Breast epithelium (tissue), 4 donors: ENCODE measurements at places on chromosomes 4 and X. TPM values are rescaled to one million over a fixed set of nuclear protein-coding genes. Genes with fewer than 3 reads are reported as not detected.

The HTN1 gene
- not detected for total RNA-seq

The BEX4 gene
- total RNA-seq = 21.9 TPM

The GAGE12H gene
- total RNA-seq = not detected

The RNF150 gene
- 14.8 TPM for total RNA-seq

The GPR34 gene
- 56.3 TPM for total RNA-seq

The VCX2 gene
- not detected for total RNA-seq

GRCh38 chrX:46587158-46587557 is 13.6 kb downstream of the CHST7 start:
- DNase-seq = no peak

DNA sequence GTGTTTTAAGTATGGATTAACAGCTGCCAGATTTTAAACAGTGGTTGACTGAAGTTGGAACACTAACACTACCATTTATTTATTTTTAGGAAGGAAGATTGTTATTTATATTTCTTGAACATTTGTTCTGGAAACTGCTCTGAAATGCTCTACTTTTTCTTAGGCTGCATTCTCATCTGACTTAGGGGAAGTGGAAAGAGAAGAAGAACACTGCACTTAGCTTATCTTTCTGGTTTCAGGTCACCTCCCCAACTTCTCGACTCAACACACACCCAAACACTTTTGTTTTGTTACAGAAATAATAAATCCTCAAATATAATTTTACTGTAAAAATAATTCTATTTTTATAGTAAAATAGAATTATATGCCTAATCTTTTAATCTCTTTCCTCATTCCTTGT is 18.6 kb downstream of the BLTP1 start:
- no peak for DNase-seq

DNA sequence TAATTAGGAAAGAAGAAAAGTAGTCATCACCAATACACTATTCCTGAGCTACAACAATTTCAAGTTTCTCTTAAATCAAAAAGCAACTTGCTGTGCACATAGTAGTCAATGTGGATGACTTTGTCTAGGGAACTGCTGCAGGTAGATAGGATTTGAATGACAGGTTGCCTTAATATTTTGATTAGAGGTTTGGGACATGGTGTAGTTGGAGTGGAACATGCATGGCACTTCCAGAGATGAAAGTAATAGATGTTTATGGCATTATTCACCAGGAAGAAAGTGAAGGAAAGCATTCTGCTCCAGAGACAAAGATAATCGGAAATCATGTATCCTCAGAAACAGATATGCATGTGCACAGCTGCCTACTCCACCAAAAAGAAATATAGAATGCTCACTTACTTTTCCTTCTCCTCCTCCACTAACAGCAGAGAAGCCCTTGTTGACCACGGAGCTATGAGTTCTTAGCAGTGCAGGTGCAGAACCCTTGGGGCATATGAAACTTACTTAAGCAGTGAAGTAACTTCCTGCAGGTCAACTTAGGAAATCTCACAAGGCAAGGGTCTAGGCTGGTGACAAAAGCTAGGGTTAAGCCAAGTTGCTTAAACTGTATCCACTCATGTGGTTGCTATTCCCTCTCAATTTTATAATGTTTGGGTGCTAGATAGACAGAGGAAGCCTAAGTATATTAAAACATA is 390.8 kb downstream of the HNRNPD start:
- DNase-seq = no peak

DNA sequence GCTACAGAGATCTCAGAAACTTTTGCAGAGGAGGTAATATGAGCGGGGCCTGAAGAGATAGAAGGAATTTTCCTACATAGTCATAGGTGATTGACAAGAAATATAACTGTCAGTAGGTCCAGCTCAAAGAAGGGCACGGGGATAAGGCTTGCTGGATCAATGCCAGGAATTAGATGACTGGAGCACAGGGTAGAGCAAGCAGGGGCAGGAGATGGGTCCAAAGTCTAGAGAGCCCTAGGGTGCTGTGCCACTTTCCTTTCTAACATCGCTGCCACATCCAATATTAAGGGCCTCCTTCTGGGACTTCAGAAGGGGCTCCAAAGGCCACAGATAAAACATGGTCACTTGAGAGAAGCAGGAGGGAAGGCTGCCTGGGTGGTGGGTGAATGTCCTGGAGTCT is 402.2 kb downstream of the MID1IP1 start:
- no peak for DNase-seq

DNA sequence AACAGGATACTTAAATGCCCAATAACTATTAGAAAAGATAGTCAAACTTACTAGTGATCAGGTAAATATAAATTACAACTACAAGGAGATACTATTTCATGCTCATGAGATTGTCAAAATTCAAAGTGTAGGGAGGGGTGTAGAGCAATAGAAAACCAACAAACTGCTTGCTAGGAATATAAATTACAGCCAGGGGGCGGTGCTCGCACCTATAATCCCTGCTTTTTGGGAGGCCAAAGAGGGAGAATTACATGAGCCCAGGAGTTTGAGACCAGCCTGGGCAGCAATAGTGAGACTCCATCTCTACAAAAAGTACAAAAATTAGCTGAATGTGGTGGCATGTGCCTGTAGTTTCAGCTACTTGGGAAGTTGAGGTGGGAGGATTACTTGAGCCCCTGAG is 556.5 kb upstream of the NR3C2 start:
- DNase-seq = no peak

GRCh38 chrX:14354521-14354920 is 174.8 kb upstream of the GLRA2 start:
- no peak for DNase-seq

DNA sequence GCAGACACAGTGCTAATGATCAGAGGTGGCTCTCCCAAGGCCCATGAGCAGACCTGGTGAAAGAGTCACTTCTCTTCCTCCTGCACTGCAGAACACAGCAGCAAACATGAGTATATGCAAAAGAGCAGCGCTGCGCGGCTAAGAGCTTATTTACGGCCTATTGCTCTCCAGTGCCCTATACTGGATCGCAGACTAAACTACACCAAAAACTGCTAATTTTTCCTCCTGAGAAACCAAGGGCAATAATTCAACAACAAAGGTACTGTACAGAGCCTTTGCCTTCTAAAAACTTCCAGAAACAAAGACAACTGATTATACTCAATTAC is 702.5 kb downstream of the ARAP2 start:
- DNase-seq = no peak

DNA sequence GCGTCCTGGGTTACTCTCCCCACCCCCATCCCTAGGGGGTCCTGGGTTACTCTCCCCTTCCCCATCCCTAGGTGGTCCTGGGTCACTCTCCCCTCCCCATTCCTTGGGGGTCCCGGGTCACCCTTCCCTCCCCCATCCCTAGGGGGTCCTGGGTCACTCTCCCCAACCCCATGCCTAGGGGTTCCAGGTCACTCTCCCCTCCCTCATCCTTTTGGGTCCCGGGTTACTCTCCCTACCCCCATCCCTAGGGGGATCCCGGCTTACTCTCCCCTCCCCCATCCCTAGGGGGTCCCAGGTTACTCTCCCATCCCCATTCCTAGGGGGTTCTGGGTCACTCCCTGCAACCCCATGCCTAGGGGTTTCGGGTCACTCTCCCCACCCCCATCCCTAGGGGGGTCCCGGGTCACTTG is 1.5 kb downstream of the ASMTL start:
- DNase-seq = no peak

- DNase-seq = no peak
Observed at GRCh38 chrX:40090961-40091360, 6.8 kb downstream of the BCOR start.

- DNase-seq = no peak
Observed at GRCh38 chr4:103948244-103949018, 228.6 kb upstream of the TACR3 start.

- DNase-seq = no peak
Observed at GRCh38 chr4:93384241-93384640, 444.3 kb upstream of the ATOH1 start.

DNA sequence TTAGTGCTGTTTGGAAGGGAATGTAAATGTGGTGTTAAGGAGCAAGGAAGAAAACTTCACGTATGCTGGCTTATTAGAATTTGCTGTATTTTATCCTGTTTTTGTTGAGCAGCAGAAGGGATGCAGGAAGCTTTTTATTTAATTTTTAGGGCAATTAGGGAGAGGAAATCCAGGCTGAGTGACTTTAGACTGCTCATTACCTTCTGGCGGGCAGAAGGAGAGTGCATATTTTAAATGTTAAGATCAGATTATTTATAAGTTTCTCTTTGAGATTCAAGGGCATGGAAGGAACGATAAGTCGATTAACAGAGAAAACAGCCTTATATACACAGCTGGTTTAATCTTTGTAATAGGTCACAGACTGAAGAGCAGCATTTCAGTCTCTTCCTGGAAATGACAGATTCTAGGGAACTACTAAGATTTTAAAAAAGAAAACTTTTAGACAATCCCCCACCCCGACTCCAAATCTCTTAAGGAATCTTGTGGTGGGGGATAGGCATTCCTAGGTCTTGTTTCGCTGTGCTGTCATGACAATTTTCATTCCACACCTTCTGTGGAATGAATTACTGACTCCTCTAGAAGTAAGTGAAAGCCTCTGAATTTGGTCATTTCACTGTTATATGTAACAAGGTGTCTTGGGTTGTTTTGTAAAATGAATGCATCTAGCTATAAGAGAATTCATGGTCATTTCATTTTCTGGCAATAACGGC is 402.5 kb downstream of the RAPGEF2 start:
- no peak for DNase-seq

GRCh38 chrX:132954323-132954722 is 4.1 kb downstream of the HS6ST2 start:
- no peak for DNase-seq

- DNase-seq = no peak
Observed at GRCh38 chr4:8195431-8195830, 3.7 kb upstream of the SH3TC1 start.

DNA sequence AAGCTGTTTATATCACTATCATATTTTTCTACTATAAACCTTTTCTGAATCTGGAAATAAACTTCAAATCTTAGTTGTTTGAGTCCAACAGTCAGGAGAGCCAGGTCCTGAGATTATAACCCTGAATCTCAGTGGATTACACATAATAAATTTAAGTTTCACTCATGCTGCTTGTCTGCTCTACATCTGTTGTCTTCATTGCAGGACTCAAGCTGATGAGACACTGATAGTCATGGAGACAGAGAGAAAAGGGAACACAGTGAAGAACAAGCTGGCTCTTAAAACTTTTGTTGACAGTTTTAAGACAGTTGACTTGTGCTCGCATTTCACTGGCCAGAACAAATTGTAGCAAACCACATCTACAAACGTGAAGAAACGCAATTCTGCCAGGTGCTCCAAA is 327.0 kb upstream of the CTSO start:
- no peak for DNase-seq

DNA sequence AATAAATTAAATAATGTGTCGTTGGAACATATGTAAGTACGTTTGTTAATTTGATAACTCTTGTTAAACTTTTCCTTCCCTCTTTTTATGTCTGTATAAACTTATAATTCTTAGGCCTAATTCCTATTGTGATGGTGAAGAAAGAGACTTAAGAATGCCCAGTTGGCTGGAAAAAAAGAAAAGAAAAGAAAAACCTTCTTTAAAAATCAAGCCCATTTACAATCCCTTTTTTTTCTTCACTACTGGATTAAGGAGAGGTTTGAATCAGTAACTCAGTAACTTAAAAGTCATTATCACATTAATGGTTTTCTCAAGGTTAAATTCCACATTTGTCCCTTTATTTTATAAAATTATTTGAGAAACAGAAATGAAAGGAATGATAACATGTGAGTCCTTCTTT is 253.3 kb upstream of the MAGEB2 start:
- no peak for DNase-seq

DNA sequence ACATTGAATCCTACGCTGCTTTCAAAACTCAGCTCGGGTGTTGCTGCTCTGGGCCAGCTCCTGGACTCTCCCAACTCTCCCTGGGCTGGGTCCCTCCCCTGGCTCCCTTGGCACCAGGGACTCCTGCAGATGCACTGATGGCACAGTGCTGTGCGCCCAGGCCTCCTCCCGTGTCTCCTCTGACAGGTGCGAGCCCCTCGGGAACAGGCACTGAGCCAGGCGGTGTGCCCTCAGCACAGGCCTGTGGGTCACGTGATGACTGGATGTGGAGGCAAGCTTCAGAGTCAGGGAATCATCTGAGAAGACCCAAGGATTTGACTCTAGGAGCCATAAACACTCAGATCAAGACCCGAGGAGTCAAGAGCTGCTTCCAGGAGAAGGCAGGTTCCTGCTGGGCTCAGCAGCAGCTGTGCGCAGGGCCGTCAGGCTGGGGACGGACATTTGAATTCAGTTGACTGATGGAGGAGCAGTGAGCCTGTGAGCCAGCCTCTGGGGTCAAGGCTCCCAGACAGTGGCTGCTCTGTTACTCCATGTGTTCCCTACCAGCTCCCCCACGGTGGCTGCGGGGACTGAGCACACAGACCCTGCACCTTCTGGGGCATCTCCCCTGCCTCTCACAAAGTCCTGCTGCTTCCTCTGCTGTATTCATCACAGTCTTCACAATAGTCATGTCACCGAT is 33.0 kb downstream of the NAT8L start:
- DNase-seq = no peak

GRCh38 chrX:70436343-70436742 is 8.3 kb upstream of the DLG3 start:
- DNase-seq = no peak

DNA sequence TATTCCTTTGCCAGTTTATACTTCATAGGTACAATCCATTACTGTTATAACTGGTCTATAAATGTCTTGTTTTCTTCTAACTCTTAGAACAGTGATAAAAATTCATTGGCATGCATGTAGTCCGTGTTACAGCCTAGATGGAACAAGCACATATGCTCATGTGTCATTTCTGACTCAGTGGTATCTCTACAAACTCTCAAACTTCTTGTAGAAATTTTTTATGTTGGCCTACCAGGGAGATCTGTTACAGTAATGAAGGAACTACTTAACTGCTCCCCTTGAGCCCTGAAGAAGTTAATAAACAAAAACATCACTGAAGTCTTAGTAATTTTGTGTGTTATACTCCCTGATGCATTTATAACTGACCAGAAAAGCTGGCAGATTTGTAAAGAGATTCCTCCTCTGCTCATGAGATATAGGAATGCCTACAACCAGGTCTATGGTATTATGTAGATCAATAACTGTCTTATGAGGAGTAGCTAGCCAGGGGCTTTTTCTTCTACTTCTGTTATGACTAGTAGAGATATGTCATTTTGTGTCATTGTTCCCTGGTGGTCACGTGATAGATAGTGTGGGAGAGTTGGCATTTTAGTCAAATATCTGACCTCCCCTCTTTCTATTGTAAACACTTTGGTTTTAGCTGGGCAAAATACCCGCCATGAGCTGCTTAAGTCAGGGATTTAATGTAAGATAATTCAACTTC is 53.7 kb upstream of the FAAH2 start:
- DNase-seq = no peak

DNA sequence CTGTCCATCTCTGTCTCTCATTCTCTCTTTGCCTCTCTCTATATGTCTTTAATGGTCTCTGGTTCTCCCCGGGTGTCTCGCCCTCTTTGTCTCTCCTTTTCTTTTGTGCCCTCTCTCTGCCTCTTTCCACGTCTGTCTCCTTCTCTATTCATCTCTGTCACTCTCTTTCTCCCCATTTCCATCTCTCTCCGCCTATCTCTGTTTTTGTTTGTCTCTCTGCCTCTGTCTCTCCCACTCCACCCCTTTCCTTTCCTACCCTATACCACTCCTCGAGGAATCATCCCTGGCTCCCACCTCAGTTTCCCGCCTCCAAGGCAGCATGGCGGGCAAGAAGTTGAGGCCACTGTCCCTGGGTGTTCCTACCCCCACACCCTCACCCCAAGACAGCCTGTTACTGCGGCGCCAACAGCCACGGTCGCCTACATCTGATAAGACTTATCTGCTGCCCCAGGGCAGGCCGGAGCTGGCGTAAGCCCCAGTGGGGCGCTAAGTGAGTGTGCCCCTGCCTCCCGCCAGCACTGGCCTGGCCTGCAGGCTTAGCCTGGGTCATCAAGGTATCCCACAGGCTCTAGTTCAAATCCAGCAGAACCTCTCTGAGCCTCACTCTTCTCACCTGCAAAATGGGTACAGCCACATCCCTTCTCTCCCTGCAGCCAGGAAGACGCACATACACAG is 713 bp upstream of the GATA1 start:
- DNase-seq = no peak
